Activated CD4-positive, alpha-beta memory T cell treated with anti-CD3 and anti-CD28 coated beads, Interleukin-2, amount 10 ng/mL, durations not matched to agents 7 days and 5 days (primary cell): ENCODE measurements at places on chromosomes 6 and 20. TPM values are rescaled to one million over a fixed set of nuclear protein-coding genes. Genes with fewer than 3 reads are reported as not detected.

The PXMP4 gene
- 15.8 TPM for total RNA-seq

The TREML1 gene
- not detected for total RNA-seq

The C6orf52 gene
- total RNA-seq = 0.88 TPM

The REM1 gene
- total RNA-seq = not detected

The SLC35D3 gene
- total RNA-seq = not detected

The CYP39A1 gene
- not detected for total RNA-seq

The EYS gene
- not detected for total RNA-seq

The IP6K3 gene
- total RNA-seq = not detected

The KIF6 gene
- total RNA-seq = not detected
